ENCODE measurements at places on chromosomes 7 and 10.

DNA sequence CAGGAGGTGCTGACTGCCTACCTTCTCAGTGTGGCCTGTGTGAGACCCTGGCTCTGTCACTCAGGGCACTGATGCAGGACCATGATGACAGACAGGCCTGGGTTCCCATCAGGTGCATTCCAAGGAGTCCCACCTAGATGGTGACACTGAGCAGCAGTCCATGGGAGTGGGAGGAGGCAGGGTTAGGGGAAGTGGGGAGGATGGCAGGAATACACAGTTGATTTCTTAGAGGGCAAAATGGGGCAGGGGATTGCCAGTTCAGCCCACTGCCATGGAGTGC, 155.0 kb downstream of the SH3PXD2A start:
- DNase-seq: no peak

GRCh38 chr10:72173262-72173618, 42.6 kb upstream of the ANAPC16 start:
- DNase-seq: no peak

DNA sequence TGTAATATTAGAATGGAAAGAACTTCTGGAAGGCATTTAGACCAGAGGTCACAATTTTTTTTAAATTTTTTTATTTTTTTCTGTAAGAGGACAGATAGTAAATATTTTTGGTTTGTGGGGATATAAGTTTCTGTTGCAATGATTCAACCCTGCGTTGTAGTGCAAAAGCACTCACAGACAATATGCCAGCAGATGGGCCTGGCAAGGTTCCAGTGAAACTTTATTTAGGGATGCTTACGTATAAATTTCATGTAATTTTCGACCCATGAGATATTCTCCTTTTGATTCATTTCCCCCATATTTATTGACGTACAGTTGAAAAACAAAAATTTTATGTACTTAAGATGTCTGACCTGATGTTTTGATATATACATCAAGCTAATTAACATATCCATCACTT, 72.8 kb upstream of the NMT2 start:
- DNase-seq: no peak

DNA sequence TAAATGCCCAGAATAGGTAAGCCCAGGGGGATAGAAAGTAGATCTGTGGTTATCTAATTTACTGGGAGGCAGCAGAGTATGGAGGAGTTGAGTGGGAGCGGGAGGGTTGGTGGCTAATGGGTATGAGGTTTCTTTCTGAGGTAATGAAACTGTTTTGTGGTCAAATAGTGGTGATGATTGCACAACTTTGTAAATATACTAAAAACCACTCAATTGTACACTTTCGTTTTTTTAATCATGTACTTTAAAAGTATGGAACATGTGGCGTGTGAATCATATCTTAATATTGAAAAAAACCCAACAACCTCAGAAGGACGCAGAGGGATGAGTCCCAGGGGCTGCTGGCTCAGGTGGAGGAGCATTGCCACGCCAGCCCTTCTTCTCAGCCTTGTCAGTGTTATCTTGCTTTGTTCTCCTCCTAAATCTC, 118.1 kb downstream of the WDR11 start:
- DNase-seq: no peak

DNA sequence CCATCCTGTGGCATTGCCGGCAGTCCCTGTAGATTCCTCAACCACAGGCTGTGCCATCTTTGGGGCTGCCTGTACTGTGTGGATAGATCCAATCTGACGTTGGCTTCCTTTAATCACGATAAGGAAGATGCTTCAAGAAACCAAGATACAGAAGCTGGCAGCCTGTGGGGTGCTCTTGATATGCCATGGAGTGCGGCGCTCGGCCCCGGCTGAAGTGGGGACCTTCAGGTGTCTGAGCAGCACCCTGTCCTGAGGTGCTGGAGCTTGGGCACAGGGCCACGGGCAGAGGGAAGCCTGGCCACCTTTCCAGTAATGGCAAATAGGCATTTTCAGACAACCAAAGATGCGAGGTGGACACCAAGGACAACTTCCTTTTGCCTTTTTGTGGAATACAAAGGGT, 139.5 kb downstream of the ACTR3B start:
- no peak for DNase-seq

GRCh38 chr10:110973400-110973799, 54.0 kb downstream of the SHOC2 start:
- no peak for DNase-seq

DNA sequence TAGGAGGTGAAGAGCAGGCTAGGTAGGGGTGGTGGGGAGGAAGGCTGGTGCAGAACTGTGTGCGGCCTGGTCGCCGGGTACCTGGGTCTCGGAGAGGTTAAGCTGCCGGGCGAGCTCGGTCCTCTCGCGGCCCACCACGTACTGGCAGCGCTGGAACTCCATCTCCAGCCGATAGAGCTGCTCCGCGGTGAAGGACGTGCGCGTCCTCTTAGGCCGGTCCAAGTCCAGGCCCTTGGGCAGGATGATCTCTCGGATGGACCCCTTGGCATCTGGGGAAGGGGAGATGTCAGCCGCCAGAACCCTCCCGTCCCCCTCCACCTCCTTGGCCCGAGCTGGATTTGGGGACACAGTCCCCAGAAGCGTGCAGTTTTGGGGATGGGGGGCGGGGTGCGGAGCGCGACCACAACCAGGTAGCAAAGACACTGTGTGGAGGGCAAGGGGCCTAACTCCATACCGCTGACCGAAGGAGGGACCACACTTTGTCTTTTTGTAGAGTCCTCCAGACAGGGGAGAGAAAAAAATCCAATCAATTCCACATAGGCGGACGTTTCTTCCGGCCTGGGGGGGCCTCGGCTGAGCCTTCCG, 1.6 kb downstream of the VAX1 start:
- DNase-seq: no peak

- no peak for DNase-seq
Measured at GRCh38 chr7:91520645-91521044, 256.4 kb downstream of the FZD1 start.

GRCh38 chr7:142002179-142002578, 6.5 kb downstream of the MGAM start:
- DNase-seq: no peak

GRCh38 chr7:70098905-70099672, 500.8 kb downstream of the AUTS2 start:
- DNase-seq: no peak

- DNase-seq: no peak
Measured at GRCh38 chr10:72417971-72418370, 63.3 kb upstream of the DNAJB12 start.

DNA sequence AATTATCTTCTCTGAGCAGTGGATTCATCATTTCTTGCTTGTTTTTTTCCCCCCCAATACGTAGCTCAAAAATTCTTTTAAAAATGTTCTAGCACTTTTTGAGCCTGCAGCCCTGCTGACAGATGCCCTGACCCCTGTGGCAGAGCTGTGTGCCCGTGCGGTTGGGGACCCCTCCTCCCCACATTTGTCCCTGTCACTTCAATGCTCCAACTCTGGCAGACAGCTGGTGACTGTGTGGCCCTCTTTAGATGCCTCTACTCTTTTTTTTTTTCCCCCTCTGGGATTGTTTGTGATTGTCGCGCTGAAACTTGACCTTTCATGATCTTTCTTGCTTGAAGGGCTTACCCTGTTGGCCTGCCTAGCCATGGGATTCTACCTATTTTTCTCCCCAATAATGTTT, 214.1 kb downstream of the TMEM178B start:
- no peak for DNase-seq

DNA sequence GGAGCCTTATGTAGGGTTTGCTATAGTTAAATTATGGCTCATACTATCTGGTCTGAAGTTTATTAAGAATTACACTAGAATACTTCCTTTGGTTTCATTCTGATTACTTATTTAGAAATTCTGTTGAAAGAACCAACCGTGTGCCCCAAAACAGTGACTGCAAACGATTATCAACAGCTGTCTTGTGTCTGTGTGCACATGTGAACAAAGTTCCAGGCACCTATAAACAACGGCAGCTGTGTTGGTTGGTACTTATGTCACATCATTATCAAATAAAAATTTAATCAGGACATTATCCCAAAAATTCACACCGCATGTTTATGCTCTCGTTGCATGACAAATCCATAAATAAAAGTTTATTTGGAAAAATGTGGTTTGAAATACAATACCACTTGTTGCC, 80.6 kb downstream of the USP6NL start:
- DNase-seq: no peak

DNA sequence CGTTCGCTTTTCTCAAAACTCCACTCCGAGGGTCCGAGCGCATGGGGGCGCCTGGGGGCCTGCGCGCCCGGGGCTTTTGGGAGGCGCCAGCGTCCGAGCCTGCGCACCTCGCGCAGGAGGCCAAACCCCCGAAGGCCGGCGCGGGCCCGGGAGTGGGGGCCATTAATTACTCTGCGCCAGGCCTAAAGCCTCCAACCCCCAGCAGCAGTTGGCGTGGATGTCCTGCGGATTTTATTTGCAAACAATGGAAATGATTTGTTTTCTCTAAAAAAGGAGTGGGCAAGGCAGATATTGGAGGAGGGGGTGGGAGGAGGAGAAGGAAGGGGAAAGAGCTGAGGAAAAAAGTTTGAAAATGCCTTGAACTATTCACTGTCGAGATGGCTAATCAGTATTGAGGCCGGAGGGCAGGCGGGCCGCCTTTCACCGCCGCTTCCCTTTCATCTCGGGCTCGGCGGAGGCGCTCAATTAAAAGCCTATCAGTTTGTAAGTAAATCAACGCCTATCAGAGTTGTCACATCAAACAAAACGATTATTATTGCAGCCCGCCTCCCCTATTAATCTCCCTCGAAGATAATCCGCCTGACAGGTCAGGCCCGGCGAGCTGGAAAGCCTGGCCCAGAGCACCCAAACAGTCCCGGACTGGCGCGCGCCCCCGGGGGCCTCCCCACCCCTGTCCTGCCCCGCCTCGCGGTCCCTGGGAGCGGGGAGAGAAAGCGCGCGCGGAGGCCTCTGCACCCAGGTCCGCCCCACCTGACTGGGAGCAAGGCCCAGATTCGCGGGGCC, 3.4 kb upstream of the ZNF503 start:
- no peak for DNase-seq

DNA sequence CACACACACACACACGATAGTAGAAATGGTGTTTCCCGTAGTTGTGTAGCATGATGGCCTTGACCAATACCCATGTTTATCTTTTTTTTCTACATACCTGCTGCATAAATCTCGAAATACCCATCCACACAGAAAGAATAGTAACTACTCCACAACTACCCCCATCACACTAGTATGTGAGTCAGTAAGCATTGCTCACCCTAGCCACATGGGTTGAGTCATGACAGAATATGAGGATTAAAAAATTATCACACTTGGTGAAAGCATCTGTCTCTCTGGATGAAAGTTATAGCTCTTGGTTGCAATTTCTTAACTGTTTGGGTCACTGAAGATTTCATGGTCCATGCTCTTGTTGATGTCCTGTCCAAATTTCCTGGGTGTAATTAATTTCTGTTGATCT, 103.4 kb upstream of the MDFIC start:
- no peak for DNase-seq

- no peak for DNase-seq
Measured at GRCh38 chr10:71404503-71405295, 8.0 kb downstream of the CDH23 start.

Data from stimulated activated CD8-positive, alpha-beta memory T cell treated with anti-CD3 and anti-CD28 coated beads, Interleukin-7, amount 100 ng/mL, for 1 hour (primary cell).